Nephron progenitor cell (in vitro differentiated cells): ENCODE measurements at places on chromosomes 1 and 21.

GRCh38 chr1:17061486-17061885 lies 7.7 kb upstream of the SDHB start:
- no peak for DNase-seq

DNA sequence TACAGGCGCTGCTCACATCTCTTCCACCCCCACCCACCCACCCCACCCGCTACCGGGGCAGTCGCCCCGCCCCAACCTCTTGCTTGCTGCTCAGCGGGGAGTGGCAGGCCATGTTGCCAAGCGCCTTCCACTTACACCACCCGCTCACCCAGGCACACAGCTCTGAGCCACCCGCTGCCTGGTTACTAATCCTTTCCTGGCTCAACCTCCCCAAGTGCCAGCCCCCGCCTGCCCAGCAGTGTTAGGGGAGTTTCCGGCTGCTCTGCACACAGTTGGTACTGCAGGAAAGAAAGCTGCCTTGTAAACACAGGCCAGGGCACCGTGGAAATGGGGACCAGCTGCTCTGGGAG lies 56.2 kb downstream of the LACTBL1 start:
- DNase-seq, result no peak

DNA sequence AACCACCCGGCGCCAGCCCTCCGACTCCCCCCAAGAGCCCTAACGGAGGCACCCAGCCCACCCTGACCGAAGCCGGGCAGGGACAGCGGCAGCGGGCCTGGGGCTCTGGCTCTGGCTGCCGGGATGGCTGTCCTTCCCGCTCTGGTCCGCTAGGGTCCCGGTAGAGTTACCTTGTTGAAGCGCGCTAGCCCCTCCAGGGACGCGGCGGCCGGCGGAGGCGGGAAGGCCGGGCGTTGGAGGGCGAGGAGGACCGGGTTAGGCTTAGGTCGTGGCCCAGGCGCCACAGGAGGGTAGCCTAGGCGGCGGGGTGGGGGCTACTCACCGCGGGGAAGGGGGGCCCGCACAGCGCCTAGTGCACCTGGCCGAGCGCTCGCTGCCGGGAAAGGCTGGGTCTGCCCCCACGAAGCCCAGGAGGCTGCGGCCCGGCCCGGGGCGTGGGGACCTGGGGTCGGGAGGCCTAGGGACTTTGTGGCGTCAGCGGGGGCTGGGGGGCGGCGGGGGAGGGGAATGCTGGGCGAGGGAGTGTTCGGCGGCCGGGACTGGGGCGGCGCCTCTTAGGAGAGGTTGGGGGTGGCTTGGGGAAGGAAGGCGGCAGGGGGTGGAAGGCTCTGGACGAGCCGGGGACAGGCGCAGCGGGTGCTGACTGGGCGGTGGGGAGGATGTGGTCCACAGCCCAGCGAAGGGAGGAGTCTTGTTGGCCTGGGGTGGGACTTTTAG lies at the start of gene TRIM17:
Gene TRIM17, minus strand, starts transcription at position 645 of the 717 bp plus-strand sequence. CDS start 1,789 bp downstream, outside the sequence.
- DNase-seq, result peak; percentile 82

DNA sequence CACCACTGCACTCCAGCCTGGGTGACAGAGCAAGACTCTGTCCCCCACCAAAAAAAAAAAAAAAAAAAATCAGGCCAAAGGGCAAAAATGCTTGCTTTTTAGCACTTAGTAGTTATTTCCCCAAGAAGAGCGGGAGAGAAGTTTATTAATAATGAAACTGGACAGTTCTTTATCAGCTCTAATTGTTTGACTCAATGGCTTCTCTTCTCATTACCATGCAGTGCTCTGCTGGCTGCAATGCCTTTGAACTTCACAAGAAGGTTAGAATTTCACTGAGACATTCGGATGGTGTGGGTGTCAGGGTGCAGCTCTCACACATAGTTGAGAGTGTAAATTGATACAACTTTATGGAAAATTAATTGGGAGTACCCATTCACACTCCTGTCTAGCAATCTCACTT lies 63.7 kb downstream of the EDARADD start:
- no peak for DNase-seq

DNA sequence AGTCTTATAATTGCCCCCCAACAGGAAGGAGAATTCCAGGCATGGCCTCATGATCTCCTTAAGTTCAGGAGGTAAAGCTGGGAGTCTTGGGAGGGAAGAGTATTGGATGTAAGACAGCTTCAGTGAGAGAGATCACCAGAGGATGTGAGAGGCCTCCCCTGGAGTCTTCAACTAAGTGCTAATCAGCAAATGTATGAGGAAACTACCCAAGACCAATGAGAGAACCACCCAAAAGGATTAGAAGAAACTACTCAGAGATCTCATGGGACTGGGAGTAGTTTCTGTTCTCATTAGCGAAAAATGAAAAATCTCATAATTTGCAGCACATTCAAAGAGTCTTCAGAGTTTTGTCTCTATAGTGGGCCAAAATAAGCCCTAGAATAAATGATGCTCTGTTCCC lies 36.6 kb upstream of the WNT2B start:
- no peak for DNase-seq

DNA sequence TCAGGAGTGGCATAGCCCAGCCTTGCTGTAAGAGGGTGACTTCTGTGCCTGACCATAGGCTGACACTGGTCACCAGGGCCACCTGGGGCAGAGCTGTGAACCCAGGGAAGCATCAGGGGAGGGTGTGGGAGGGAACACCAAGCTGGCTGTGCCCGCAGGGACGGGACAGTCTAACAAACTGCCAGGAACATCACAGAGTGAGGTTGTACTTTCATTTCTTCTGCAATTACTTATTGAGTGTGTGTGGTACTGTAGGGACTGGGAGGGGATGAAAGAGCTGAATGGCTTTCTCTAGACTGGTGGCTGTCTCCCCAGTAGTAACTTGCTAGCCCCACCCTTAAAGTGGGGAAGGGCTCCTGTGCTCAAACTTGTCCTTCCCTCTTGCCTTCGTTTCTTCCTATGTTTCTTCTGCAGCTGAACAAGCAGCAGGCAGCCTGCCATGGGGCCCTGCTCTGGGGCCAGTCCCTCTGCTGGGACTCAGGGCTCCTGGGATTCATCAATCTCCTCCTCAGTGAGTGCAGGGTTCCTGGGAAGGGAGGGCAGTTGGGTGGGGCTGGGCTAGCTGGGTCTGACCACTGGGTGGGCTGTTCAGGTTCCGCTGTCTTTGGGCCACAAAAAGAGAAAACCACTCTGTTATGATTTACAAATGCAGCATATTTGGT lies 39.7 kb upstream of the ETV3 start:
- DNase-seq, result no peak

DNA sequence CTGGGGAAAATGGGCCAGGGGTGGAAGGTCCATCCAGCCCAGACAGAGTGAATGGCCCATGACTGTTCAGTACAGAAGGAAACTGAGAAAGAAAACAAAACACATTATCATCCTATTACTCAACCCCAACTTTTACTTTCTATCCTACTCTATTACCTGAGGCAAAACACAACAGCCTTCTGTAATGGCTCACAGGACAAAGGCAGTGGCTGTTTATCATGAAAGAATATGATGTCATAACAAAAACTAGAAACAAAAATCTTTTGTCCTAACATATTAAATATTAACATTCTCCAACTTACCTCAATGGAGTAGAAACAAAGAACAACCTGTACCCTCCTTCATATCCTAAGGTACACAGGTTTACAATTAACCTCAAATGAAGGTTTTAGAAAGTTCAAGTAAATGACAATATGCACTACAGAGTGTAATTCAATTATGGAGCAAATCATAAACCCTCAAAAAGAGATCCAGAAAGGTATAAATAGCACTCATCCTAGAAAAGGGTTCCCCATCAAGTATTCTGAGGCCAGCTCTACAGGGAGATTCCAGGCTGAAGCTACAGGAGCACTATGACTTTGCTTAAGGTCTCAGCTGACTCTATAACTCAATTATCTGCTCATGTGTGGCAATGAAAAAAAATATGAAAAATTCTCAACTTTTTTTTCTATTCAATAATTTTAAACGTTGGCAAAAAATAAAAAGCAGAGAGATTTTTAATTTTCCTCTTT lies 15.1 kb downstream of the ELK4 start:
- DNase-seq, result no peak

DNA sequence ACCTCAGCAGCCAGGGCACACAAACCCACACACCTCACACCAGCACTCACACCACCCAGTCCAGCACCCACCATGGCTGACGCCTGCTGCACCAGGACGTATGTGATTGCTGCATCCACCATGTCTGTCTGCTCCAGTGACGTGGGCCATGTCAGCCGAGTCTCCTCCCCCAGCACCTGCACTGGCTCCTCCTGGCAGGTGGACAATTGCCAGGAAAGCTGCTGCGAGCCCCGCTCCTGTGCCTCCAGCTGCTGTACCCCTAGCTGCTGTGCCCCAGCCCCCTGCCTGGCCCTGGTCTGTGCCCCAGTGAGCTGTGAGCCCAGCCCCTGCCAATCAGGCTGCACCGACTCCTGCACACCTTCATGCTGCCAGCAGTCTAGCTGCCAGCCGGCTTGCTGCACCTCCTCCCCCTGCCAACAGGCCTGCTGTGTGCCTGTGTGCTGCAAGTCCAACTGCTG lies at the start of gene KRTAP10-8:
Gene KRTAP10-8, plus strand, starts transcription at position 51 of the 458 bp plus-strand sequence. Its CDS starts 22 bp downstream, at position 73.
- DNase-seq, result no peak

- no peak for DNase-seq
Measured at GRCh38 chr21:31354604-31355443, 10.8 kb upstream of the TIAM1 start.

DNA sequence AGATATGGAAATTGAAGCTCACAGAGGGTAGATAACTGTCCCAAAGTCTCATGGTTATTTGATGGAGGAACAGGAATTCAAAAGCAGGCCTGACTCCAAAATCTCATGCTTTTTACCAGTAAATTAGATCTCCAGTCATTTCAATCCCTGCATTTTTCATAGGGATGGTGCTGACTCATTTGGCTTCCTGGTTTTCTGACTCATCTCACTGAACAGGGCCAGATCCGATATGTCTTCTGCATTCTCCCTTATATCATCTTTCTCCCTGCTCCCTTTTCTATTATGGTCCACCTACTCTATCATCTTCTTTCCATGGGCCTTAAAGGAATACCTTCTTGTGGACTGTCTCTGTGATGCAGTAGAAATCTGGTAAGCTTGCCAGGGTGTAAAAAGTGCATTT lies 187.2 kb downstream of the FGGY start:
- no peak for DNase-seq

DNA sequence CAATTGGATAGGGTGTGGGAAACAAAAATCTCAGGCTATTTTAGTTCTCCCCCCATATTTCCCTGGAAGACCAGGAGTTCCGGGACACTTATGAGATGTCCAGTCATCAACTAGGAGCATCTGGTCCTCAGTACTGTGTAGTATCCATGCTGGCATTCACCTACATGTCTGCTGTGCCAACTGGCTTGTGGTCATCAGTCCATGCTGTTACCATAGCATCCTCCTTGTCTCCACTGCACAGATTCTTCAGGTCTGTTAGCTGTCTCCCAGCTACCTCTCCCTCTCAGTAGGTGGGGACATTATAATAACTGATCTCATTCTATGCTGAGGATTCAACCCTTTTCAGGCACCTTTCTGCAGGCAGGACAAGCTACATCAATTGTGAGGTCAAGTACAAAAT lies 302.9 kb downstream of the BARHL2 start:
- DNase-seq, result no peak

DNA sequence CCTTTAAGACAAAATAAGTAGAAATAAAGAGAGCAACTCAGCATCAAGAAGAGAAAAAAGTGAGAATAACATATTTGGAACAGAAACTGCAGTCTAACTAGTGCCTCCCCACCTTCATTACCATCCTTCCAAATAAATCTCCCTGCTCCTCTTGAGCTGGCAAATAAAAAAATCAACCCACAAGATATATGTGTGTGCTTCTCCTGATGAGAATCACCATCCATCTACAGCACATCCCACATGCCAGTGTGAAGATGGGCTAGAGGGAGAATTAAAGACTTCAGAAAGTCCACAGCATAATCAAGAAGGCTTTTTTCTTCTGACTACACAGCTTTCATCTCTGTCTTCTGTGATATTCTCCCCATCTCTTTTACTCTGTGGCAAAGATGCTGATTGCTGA lies 244.1 kb downstream of the SPATA17 start:
- DNase-seq, result no peak

GRCh38 chr1:55384637-55385036 lies 169.5 kb upstream of the USP24 start:
- no peak for DNase-seq

DNA sequence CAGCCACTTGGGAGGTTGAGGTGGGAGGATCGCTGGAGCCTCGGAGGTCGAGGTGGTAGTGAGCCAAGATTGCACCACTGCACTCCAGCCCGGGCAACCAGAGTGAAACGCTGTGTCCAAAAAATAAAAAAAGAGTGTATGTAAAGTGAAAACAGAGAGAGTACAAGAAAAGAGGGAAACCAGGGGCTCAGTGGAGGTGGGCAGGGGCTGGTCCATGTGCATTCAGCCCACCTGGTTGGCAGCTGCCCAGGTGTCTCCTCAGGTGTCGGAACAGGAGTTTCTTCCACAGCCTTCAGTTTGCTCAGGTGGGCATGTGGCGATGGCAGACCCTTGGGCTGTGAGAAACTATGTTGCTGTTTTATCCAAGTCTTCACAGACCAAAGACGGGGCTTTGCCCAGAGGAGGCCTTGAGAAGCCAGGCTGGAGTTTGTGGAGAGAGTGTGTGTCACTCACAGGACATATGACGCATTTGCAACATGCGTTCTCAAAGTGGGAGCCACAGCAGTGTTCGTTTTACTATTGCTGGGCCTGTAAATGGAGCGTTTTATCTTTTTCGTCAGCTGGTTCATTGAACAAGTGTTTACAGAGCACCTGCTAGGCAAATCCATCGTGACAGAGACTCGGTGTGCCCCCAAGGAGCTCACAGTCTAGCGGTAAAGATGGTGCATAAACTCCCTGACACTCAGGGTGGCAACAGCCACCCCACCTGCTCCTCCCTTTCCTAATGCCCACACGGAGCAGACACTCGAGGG lies 22.4 kb upstream of the SAMD11 start:
- DNase-seq, result no peak

- no peak for DNase-seq
Measured at GRCh38 chr21:14744368-14744767, 198.3 kb upstream of the SAMSN1 start.

- peak; percentile 68 for DNase-seq
Measured at GRCh38 chr1:18107369-18108298, at the start of gene IGSF21. TSS of gene IGSF21 (plus strand) at chr1:18107798. CDS start at chr1:18108129, 331 bp downstream.

DNA sequence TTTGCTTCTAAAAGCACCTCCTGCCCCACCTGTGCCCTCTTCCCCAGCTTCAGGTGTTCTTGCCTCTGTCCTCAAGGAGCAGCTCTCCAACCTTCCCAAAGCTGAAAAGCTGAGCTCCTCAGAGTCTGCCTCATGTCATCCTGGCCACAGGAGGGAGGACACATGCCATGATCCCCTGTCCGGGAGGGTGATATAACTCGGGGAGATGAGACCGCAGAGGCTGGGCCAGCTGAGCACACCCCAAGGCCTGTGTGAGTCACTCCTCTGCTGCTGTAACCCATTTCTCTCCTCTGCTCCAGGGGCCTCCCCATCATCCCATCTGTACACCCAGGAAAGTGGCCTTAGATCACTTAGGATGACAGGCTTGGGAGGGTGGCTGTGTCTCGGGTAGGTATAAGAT lies 49.8 kb downstream of the EPHB2 start:
- DNase-seq, result no peak

- DNase-seq, result no peak
Measured at GRCh38 chr1:45647248-45648021, 23.6 kb upstream of the CCDC17 start.
